Mammary microvascular endothelial cell (primary cell): ENCODE measurements at places on chromosomes 11 and 22. TPM values are rescaled to one million over a fixed set of nuclear protein-coding genes. Genes with fewer than 3 reads are reported as not detected.

Gene APOBEC3F
- total RNA-seq: 6.9 and 10.6 TPM in 2 replicates

Gene OR4D5
- not detected in 2 replicates for total RNA-seq

Gene HBD
- not detected in 2 replicates for total RNA-seq

Gene POTEH
- not detected in 2 replicates for total RNA-seq

Gene PIM3
- 118 and 122 TPM in 2 replicates for total RNA-seq
